ENCODE measurements at places on chromosomes 2 and 18.

GRCh38 chr2:120881981-120882788, 146.5 kb downstream of the GLI2 start:
- DNase-seq, result no peak

DNA sequence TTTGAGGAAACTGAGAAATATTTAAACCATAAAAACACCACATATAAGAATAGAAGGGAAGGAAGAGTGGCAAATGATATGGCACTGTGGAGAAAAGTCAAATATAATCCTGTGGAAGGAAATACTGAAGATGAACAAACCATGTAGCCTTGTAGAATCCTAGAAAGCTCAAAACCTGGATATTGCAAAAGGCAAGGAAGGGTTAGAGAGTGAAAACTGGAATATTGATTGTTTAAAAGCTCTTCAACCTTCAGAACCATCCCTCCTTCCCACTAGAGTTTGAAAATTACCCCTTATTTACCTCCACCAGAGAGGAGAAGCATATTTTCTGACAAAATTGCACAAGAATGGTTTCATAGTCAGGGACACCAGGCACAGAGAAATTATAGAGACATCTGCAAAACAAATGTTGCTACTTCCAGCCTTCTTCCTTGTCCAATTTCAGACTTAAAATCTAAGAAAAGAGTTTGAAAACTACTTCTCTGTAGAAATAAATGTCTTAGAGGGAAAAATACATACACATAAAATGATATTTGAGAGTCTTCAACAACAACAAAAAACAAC, 48.0 kb downstream of the ANTXR1 start:
- no peak for DNase-seq

- no peak for DNase-seq
Observed at GRCh38 chr2:48175254-48175653, 269.0 kb upstream of the FBXO11 start.

- no peak for DNase-seq
Observed at GRCh38 chr2:140376686-140377085, 1596.5 kb upstream of the NXPH2 start.

DNA sequence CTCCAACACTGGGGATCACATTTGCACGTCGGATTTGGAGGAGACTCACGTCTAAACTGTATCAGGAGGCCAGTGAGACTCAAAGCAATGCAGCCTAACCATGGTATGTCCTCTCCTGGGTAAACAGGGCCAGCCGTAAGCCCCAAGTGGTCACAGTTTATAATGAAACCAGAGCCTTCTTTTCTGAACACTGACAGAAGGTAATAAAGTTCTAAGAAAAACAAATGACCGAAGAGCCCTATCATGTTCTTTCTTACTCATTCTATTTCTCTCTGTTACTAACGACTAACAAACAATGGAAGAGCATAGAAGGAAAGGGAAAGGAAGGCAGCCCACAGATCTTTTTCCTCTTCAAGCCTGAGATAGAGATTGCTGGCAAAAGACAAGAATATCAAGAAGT, 796.8 kb upstream of the SOX11 start:
- no peak for DNase-seq

- DNase-seq, result no peak
Observed at GRCh38 chr2:17171446-17172049, 346.7 kb downstream of the RAD51AP2 start.

DNA sequence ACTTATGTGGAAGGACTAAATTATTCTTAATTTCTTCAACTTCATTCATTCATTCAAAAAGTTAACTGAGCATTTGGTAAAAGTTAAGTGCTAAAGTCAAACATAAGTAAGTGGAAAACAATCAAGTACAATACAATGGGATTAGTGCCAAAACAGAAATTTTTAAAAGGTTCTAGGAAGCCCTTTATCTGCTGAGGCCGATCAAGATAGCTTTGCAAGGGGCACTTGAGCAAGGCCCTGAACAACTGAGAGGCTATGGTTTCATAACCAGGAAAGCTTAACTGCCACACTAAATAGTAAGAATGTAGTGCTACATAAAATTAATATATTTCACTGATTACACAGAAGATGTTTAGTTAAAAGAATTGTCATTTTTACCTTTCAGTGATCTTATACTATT, 76.5 kb downstream of the NOL10 start:
- no peak for DNase-seq

GRCh38 chr2:212088353-212088752, 450.2 kb downstream of the ERBB4 start:
- DNase-seq, result no peak

GRCh38 chr18:48607056-48607984, 68.5 kb downstream of the CTIF start:
- no peak for DNase-seq
